ENCODE measurements at places on chromosomes 3 and 15.

- no peak for DNase-seq
Measured at GRCh38 chr15:43525131-43525530, 7.7 kb downstream of the MAP1A start.

- DNase-seq: peak; percentile 84
Measured at GRCh38 chr3:187227658-187228258, 30.5 kb downstream of the RTP1 start.

DNA sequence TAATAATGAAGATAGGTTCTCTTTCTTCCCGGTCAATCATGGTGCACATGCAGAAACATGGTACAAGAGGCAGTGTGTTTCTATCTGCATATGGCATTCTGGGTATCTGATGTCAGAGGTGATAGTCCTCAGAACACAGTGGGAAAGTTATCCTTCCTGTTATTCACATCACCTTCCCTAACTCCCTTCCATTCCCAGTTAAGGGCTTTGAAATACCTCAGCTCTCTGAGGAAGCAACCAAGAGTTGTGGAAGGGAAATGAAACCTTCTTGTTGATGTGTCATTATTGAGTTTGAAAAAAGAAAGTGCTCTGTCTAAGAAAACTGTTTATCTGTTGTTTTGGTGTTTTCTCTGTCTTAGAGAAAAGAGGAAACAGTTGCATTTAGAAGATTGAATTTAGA lies 21.9 kb upstream of the P2RY13 start:
- DNase-seq: no peak

GRCh38 chr3:154552338-154552737 lies 122.3 kb upstream of the GPR149 start:
- no peak for DNase-seq

DNA sequence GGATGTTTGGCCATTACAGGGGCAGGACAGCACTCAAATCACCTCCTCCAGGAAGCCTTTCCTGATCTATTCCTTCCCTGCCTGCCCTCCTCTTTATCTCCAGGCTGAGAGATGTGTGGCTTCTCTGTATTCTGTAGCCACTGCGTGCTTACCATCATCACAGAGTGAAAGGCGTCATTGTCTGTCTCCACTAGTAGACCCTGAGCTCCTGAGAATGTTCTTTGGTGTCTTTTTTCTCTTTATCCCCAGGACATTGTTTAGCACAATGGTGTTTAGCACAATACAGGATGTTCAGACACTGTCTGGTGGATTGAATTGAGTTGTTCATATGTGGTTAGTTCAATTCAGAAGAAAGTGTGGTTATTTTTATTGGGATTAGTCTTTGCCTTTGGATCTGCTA lies 26.2 kb upstream of the LARS2 start:
- no peak for DNase-seq

DNA sequence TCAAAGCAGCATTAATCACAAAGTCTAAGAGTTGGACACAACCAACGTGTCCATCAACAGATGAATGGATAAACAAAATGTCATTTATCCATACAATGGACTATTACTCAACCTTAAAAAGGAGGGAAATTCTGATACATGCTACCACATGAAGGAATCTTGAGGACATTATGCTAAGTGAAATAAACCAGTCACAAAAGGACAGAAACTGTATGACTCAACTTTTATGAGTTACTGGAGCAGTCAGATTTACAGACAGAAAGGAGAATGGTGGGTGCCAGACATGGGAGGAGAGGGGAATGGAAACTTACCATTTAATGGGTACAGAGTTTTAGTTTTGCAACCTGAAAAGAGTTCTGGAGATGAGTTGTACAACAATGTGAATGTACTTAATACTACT lies 43.0 kb upstream of the SEC13 start:
- DNase-seq: no peak

GRCh38 chr3:177146646-177147045 lies 50.6 kb downstream of the TBL1XR1 start:
- peak; percentile 25 for DNase-seq

DNA sequence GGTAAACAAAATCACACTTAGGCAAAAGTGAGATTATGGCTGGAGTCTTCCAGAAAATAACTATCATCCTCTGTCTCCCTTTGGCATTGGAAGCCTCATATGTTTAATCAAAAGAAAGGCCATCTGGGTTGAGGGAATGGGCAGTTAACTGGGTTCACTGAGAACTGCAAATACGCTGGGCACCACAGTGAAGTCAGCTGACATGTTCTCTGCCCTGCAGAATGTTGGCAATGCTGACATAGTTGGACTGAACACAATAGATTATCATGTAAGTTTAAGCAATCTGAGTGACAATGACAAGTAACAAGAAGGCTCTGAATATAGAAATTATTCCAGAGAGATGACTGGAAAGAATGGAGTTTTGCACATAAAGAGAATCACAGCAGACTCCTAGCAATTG lies 43.8 kb upstream of the SLC25A26 start:
- DNase-seq: no peak

- DNase-seq: no peak
Measured at GRCh38 chr15:56053046-56053400, 59.6 kb upstream of the NEDD4 start.

- DNase-seq: no peak
Measured at GRCh38 chr15:101063212-101063611, 144.1 kb downstream of the LRRK1 start.

GRCh38 chr15:80289528-80290495 lies 37.8 kb upstream of the CTXND1 start:
- DNase-seq: no peak

GRCh38 chr3:6182909-6183308 lies 678.0 kb upstream of the GRM7 start:
- DNase-seq: no peak

- DNase-seq: no peak
Measured at GRCh38 chr3:132880986-132881385, 157.2 kb upstream of the TMEM108 start.

- DNase-seq: peak; percentile 87
Measured at GRCh38 chr3:30752970-30753369, 141.5 kb downstream of the GADL1 start.

DNA sequence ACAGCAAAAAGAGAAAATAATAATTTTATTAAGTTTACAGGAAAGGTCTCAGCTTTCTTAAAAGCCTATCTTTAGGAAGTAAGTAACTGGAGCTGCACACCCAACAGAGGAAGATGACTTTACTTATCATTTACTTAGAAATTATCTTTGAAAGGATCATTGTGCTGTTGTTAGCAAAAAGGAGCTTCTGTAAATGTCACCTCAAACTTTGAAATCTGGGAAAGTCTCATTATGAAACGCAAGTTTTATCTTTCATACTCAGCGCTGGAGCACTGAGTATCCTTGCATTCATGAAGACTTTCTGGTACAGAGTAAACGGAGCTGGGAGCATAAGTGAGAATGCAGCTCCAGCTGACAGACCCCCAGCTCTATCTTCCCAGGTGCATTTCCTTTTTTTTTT lies 491.2 kb upstream of the TPRG1 start:
- DNase-seq: no peak

DNA sequence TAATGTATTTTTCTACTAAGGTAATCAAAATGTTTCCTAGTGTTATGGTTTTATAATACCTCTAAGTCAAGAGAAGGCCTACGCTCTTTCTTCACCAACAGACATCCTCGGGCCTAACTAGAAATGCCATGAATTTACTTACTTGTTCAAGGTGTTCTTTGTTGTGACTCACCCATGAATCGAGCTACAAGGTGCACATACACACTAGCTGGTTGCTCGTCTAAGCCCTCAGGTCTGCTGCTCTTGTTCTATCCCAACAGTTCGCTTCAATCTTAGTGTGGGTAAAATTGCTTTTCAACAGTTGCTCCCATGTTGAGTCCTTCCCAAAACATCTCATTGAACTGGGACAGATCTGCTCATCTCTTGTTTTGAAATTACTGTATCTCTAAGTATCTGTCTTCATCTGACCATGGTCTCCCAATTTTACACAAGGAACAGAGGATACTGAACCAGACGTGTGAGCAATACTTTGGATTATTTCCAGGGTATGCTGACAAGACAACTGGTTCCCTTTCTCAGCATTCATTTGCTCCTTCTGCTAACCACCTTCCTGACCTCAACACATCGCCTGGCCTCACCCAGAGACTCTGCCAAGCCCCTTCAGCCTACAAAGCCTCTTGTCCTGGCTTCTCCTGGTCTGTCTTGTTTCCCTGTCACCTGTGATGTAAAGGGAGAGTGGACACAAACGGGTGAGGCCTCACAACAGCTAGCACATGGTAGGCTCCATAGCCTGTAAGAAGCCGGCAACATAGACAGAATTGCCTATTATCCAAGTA lies 84.2 kb downstream of the NEDD4 start:
- peak; percentile 69 for DNase-seq

DNA sequence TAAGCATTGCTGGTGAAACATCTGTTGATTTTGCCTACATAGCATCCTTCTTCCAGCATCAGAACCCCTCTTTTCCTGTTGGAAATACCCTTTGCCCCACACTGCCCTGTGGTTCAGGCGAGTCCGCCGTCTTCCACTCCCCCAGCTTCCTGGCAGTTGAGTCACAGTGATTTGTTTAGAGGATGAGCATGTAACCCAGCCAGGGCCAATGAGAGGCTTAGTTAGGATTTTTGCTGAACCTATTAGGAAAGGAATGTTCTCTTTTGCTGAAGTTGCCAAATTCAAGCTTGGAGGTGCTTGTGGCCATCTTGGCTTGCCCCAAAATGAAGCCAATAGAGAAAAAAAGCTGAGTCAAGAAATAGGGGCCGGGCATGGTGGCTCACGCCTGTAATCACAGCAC lies 19.0 kb upstream of the MEX3B start:
- peak; percentile 41 for DNase-seq

Data from choroid plexus epithelial cell (primary cell).